Stimulated activated CD4-positive, alpha-beta T cell treated with anti-CD3 and anti-CD28 coated beads, Interleukin-2, amount 100 ng/mL, for 24 hours (primary cell): ENCODE measurements at places on chromosomes 5 and 9.

- DNase-seq: no peak
Observed at GRCh38 chr5:126976520-126977172, 53.7 kb downstream of the MARCHF3 start.

- DNase-seq: peak; percentile 20
Observed at GRCh38 chr5:7897014-7897600, 28.2 kb downstream of the MTRR start.

DNA sequence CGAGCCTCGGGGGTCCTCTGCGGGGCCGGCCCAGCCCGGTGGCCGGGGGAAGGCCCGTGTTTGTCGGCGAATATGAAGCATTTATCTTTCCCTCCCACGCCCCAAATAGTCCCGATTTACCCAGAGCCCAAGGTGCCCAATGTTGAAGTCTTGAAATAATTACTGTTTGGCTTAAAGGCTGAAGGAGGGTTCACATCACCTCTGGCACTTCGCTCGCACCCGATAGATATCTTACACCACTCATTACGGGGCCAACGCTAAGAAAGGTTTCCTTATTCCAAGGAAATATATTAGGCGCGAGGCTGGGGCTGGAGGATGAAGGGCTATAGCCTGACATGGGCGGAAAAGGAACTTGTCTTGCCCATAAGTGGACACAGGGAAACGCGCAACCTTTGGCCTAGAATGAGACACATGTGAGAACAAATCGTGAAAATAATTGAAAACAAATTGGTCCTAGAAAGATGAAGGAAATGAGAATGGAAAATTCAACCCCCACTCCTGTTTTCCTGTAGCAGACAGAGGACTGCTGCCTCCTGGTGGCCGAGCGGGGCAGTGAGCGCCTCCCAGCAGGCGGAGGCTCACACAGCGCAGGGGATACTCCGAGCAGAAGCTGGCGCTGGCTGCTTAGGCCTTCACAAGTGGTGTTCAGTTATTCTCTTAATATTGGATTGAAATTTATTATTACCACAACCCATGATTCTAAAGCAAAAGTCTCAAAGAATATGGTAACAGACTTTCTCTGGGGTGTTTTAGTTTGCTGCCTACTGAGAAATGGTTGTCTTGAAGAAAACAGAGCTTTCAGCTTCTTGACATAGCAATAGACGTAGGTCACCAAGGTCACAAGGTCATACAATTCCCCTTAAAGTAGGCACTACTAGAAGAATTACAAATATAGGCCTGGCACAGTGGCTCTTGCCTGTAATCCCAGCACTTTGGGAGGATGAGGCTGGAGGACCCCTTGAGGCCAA, 7.9 kb downstream of the CCL21 start:
- DNase-seq: peak; percentile 88

DNA sequence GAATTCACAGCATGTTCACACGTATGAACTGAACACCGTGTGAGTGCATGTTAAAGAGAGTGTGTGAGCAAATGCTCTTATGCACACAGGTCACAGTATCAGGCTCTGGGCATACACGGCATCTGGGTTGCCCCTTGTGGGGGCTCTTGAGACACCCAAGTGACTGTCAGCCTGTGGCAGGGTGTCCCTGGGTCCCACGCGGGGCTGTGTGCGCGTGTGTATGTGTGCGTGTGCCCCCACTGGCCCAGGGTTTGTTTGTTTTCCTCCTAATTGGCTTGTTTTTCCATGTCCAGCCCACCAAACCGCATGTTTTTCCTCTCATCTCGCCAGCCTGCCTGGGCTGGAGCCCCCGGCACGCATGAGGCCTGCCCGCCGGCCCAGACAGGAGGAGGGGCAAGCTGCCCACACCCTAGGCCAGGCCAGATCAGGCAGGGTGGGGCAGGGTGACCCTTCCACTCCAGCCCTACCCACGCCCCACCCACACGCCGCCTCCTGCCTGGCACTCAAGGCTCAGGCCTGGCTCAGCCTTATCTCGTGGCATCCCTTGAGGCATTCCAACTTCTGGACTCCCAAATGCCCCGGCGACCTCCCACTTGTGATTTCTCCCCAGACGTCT, 28.8 kb downstream of the CNTFR start:
- DNase-seq: no peak

GRCh38 chr5:56791396-56791795, 24.0 kb upstream of the MAP3K1 start:
- no peak for DNase-seq

- DNase-seq: no peak
Observed at GRCh38 chr9:116703634-116704033, 16.5 kb downstream of the TRIM32 start.

DNA sequence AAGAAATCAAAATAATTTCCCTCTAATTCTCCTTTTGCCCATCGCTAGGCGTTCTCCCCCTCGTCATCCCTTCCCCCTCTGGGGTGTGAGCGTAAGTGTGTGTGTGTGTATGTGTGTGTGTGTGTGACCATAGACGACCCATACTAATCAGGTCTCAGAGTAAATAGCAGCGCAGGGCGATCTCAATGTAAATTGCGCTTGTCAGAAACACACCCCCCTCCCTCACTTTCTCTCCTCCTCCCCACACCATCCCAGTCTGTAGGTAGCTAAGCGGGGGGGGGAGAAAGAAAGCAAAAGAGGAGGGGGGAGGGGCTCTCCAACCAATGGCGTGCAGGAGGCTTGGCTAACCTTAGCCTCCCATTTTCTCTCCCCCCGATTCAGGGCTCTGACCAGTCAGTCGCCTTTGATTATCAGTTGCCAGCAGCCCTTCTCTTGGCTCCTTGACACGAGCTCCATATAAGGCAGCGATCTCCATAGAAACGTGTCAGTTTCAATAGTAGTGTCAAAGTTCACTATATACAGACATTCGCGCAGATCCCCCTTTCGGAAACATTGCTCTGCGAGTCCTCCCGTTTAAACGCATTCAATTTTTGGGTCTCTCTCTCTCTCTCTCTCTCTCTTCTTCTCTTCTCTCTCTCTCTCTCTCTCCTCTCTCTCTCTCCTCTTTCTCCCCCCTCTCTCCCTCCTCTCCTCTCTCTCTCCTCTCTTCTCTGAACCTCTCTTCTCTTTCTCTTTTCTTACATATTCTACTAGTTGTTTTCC, at the start of gene NR2F1:
Gene NR2F1 (plus strand): TSS at position 546 of the 762 bp plus-strand sequence. CDS start 1,802 bp downstream, outside the sequence.
- no peak for DNase-seq

DNA sequence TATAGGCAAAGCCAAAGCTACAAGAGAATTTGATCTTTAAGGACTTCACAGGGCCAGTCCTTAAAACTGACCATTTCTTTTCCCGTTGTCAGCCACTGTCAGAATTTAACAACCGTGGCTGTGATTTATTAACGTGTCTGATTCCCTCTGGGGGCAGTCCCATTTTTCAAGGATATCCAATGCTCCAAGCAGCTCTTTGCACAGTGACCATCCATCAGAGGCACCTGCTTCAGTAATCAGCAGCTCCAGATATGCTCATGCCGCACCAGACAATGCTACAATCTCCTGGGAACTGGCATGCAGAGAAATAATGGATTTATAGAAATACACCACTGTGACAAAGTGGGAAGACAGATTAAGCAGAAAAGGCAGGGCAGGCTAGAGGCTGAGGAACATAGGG, 163.3 kb upstream of the PPP1R2B start:
- no peak for DNase-seq

DNA sequence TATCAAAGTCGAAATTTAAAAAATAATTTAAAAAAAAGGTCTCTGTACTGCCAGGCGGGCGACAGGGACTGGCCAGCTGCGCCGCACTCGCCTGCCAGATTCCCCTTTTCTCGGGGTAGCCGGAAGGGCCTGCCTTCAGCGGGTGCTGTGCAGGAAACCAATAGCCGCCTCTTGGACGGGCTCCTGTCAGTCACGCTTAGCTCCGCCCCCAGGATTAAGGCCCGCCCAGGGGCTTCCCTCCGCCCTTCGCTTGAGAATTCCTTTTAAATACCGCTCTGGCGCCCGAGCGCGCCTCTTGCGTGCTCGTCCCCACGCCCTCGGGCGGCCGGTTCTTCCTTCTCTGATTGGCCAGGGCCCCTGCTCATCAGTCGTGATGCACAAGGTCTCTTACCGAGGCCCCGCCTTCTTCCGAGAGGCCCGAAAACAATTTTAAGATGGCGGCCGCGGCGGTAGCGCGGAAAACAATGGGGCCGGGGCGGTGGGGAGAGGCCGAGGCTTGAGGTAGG, at the start of gene MAML1:
Gene MAML1 (plus strand): TSS at position 411 of the 506 bp plus-strand sequence. CDS start 291 bp downstream, outside the sequence.
- DNase-seq: peak; percentile 99

GRCh38 chr5:110865400-110866094, 126.7 kb downstream of the SLC25A46 start:
- DNase-seq: peak; percentile 4

GRCh38 chr5:172008111-172008455, 1.6 kb upstream of the FBXW11 start:
- no peak for DNase-seq

DNA sequence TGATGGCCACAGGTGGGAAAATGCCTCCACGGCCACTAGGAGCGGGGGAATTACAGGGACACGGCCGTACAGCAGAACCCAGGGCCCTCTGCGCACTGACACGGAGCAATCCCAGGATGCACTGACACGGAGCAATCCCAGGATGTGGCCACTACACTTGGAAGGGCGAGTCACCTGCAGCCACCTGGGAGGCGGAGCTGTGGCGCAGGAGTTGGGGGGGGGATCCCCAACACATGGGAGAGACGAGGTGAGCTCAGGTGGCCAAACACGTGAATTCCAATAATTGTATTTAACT, 6.8 kb downstream of the CLPTM1L start:
- DNase-seq: no peak

- no peak for DNase-seq
Observed at GRCh38 chr9:114732823-114733222, 50.8 kb upstream of the TEX48 start.

GRCh38 chr9:108643731-108644510, 211.9 kb downstream of the ACTL7B start:
- no peak for DNase-seq

DNA sequence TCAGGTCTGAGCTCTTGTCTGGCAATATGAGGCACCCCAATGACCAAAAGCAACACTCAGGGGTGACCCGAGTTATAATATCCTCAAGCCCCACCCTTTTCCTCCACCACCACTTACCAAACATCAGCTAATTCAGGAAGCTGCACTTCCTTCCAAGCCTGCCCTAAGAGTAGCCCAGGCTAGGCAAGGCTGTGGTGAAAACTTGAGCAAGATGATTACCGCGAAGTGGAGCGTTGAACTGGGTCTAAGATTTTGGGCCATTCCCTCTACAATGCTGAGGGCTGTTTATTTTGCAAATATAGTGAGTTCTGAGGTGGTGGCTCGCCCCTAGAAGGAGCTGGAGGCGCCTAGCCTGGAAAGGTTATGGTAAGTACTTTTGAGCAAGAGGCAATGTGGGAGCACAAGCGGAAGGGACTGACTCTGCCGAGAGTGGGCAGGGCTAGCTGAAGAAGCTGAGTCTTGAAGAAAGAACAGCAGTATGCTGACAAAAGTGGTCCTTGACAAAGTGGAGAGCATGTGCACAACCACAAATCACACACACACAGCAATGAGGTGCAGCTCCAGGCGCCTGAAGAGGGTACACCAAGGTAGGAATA, at the start of gene HK3:
Gene HK3 (minus strand): TSS at position 51 of the 596 bp plus-strand sequence. CDS start 3,187 bp downstream, outside the sequence.
- no peak for DNase-seq

- no peak for DNase-seq
Observed at GRCh38 chr9:90131568-90131967, 511.1 kb downstream of the DIRAS2 start.

DNA sequence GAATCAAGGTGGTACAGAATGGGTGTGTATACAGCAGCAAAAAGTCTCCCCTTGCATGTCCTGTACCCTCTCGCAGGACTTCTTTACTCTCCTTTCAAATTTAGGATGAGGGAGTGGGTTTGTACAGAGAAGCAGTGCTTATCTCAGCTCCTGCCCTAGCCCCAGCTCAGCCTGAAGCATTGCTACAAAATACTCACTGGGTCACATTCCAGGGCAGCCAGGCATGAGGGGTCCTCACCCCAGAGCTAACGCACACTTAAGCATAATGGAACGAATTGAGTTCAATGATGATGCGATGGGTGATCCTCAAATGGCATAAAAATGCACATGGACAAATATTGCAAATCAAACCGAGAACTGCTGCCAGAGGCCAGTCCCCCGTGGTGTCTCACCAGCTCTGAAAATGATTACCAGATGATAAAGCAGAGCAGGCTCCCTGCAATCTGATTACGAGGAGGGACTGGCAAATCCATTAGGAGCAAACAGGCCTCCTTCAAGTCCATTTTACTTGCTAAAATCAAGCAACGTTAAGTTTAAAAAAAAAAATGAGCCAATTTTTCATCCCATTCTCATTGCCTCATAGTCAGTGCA, 231.6 kb upstream of the TAS2R1 start:
- DNase-seq: no peak

DNA sequence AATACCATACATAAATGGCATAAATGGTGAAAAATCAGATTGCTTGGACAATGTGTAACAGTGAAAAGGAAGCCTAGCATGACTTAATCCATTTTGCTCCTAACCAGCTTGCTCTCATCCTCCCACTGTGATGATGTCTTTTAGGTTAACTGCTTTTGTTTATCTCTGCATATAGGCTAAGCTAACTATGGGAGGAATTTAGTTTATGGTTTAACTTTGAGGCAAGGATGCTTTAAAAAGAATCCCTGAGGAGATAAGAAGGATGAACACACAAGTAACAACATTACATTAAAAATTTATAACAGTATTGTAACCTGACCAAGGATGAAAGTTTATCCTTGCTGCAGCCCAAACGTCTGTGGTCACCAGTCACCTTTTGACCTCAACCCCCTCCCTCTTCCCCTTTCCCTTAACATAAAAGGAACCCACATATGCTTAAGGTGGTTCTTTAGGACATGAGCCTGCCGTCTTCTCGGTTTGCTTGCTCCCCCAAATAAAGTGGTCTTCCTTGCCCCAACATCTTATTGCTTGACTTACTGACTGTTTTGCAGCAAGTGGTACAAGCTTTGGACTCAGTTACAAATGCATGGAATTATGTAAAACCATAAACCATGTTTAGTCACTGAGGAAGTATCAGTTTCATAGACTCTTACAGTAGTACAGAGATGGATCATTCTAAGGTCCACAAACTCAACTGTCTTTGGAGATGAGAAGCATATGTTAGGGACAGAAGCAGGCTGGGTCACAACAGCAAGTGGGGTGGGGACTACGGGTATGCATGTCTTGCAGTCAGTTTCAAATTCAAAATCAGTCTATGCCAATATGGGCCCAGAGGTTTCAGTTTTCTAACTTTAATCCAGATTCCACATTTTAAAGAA, 31.3 kb downstream of the AGXT2 start:
- DNase-seq: no peak
